ENCODE measurements at places on chromosomes 16 and 17. TPM values are rescaled to one million over a fixed set of nuclear protein-coding genes. Genes with fewer than 3 reads are reported as not detected.

The MILR1 gene
- 9.9 TPM for total RNA-seq

The LGALS9B gene
- total RNA-seq = 3.6 TPM

The BEAN1 gene
- total RNA-seq = 22.1 TPM

The FOXN1 gene
- not detected for total RNA-seq

The ZNF205 gene
- total RNA-seq = 8.9 TPM

The TBC1D3 gene
- total RNA-seq = 2.2 TPM

The OTOA gene
- total RNA-seq = 1.4 TPM

The PRAC2 gene
- total RNA-seq = not detected

Measured in umbilical cord (tissue), 2 donors.